ENCODE measurements at places on chromosomes 6 and 20. TPM values are rescaled to one million over a fixed set of nuclear protein-coding genes. Genes with fewer than 3 reads are reported as not detected.

PDSS2 gene
- 11.9 TPM for total RNA-seq

GRCh38 chr20:50003253-50003656 is 20.5 kb downstream of the SNAI1 start:
- no peak for DNase-seq

DNA sequence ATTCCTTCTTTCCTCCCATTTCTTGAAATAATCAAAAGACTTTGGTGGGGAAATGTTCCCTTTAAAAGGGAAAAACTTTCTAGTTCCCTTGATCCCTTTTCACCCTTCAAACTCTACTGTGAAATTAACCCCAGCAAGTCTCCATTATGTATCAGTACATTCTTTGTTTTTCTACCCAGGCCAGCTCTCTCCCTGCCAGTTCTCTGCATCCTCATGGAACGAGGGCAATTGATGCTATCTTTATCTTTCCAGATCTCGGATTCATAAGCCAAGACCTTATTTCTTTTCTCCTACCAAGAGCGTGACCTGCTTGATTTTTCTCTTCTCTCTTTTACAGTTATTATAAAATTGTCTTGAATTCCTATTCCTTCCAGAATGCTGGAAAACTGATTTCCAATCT is 75.8 kb downstream of the ADGRB3 start:
- no peak for DNase-seq

DNA sequence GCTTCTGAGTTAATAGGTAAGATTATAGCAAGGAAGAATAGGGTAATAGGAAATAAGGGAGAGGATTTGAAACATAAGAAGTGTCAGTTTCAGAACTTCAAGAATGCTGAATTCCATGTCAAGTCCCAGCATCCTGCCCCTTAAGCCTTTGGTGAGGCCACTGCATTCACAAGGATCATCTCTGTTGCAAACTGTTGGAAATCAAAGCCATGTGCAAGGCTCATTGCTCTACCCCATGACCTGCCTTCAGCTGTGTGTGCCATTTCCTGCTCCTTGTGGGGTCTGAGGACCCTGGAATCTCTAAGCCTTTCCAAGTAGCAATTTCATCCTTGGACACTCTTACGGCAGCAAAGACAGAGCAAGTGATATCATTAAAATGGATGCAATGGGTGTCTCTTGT is 203.0 kb downstream of the CDC5L start:
- DNase-seq: no peak

DNA sequence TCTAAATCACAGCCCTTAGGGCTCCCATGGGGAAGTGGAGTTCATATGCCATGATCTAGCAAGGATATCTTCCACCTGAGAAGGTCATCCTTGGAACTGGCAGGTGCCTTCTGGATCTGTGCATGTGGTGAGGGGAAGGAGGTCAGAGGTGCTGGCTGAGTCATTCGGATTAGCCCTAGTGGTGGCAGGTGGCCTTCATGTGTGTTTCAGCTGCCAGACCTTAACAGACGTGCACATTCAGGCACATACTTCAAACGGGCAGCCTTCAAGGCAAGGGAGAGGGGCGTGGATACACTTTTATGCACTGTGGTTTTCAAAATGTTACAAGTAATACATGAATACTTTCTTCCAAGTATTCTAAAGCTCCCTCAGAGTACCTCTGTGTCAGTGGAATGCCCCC is 51.2 kb downstream of the BMP6 start:
- DNase-seq: no peak

GRCh38 chr6:92682516-92683398 is 736.6 kb downstream of the EPHA7 start:
- DNase-seq: no peak

- DNase-seq: no peak
These were observed 49.3 kb upstream of the E2F3 start for GRCh38 chr6:20352346-20352745.

Measured in sciatic nerve (tissue), 2 donors.